CD4-positive, alpha-beta T cell treated with Interferon alpha-2 for 1 hour (primary cell): ENCODE measurements at places on chromosomes 1 and 21.

DNA sequence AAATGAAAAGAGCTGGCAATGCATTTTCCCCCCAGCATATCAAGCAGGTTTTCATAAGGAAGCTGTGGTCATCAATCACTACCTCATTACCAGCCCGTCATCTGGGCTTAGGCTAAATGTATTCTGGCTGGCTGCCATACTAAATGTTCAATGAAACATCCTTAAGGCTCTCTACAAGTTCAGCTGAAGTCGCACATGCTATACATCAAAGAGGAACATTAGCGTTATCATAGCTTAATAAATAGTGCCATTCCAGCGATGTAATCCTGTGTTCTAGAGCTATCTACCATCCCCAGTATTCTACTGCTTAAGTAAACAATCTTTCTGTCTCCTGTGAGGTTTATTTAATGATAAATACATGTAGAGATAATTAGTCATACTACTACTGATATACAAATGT, 288.8 kb downstream of the DPYD start:
- DNase-seq: no peak

GRCh38 chr1:210629276-210629675, 300.6 kb downstream of the HHAT start:
- DNase-seq: no peak

DNA sequence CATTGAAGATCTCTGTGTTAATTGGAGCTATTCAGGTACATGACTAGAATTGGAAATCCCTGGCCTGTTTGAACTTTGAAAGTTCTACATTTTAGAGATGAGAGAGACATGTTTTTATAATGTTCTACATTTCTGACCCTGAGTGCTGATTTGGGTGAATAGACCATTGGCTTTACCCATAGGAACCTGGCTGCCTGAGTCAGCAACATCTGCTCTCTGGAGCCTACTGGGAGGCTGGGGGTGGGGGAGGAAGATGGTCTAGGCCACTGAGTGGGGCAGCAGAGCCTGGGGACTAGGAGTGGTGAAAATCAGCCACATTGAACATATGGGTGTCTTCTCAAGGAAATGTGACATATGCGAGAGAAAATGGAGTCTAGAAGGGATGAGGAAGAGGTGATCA, 1.4 kb upstream of the VANGL1 start:
- no peak for DNase-seq

DNA sequence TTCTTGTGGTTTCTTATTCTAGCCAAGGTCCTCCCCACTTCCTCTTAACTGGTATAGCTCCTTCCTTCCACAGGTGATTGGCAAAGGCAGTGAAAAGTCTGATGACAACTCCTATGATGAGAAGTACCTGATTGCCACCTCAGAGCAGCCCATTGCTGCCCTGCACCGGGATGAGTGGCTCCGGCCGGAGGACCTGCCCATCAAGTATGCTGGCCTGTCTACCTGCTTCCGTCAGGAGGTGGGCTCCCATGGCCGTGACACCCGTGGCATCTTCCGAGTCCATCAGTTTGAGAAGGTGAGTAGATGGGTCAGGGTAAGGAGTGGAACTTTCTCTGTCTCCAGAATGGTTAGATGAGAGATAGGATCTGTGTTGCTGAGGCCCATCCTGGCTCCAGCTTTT, 14.2 kb upstream of the CELSR2 start:
- no peak for DNase-seq

GRCh38 chr1:198162091-198162767, 5.4 kb downstream of the NEK7 start:
- DNase-seq: peak; percentile 28

- no peak for DNase-seq
Measured at GRCh38 chr1:214842856-214843255, 239.7 kb upstream of the KCNK2 start.

GRCh38 chr21:41681348-41681801, 85.5 kb downstream of the RIPK4 start:
- no peak for DNase-seq

DNA sequence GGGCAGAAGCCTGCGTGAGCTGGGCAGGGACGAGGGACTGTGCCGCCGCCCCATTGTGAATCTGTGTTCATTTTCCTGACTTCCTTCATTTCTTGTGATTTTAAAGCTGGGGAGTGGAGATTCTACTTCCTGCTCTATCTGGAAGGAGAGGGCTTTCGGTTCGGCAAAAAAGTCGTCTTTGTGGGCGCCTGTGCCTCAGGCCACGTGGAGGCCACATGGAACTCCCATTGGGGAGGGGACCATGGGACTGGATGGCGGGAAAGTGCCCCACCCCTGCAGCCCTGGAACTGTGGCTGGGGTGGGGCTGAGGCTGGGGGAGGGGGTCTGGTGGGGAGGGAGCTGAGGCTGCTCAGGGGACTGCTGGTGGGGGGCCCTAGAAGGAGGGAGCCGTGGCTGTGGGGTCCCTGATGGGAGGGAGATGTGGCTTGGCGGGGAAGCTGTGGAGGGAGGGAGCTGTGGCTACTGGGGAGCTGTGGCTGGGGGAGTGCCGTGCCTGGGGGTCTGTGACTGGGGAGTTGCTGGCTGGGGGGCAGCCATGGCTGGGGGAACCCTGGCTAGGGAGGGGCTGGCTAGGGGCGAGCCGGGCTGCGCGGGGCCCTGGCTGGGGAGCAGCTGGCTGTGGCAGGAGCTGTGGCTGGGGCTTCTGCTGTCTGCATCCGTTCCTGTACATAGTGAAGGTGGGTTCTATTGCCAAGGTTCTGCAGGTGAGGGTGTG, 31.5 kb downstream of the COL18A1 start:
- DNase-seq: no peak

DNA sequence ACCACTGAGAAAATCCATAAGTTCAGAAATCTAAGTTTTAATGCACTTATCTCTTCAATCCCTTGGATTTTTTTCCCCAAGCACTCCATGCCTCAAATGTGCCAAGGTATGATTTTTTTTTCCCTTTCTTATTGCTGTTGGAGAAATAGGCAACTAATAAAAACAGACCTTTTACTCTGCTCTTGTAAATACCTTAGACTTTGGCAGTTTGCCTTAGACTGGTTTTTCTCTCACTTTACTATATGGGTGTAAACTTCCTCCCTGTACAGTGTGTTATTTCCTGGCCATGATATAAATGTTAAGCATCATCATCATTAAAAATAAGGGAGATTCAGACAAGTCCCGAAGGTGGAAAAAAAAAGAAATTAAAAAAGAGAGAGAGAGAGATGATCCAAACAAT, 65.7 kb downstream of the LRRC8C start:
- DNase-seq: no peak
